Stimulated activated CD4-positive, alpha-beta T cell treated with anti-CD3 and anti-CD28 coated beads, Interleukin-4, amount 100 ng/mL, for 1 hour (primary cell): ENCODE measurements at places on chromosomes 1 and 21.

DNA sequence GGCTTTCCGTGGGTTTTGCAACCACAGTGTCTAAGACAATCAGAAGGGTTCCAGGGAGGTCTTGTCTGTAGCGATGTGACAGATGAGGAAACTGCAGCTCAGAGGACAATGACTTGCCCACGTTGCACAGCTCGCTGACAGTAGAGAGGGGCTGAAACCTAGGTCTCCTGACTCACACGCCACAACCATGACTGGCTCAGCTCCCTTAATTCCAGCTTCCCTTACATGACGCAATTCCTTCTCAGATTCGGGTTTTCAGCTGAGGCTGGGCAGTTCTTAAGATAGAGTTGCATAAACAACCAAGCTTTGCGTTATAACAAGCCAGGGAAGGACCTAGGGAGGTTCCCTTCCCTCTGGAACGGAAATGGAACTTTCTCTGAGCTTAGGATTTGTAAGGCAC lies 36.3 kb downstream of the DHCR24 start:
- DNase-seq, result no peak

- peak; percentile 73 for DNase-seq
Observed at GRCh38 chr1:3530926-3531818, 76.7 kb downstream of the ARHGEF16 start.

DNA sequence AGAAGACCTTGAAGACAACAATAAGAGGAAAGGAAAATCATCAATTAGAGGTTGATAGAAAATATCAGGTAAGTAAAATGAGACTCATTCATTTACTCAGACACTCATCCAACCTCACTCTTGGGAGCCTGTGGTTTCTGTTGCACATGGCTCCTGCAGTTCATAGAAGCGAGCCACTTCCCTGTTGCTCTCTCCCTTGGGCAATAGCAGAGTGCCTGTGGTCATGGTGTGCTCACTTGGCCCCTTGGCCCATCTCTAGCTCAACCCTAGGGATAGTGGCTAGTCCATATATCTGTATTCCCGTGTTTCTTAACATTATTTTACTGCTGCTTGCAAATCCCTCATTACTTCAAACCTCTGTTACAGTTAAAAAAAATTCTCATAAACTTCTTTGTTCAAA lies 368.6 kb downstream of the PTPRC start:
- DNase-seq, result no peak

DNA sequence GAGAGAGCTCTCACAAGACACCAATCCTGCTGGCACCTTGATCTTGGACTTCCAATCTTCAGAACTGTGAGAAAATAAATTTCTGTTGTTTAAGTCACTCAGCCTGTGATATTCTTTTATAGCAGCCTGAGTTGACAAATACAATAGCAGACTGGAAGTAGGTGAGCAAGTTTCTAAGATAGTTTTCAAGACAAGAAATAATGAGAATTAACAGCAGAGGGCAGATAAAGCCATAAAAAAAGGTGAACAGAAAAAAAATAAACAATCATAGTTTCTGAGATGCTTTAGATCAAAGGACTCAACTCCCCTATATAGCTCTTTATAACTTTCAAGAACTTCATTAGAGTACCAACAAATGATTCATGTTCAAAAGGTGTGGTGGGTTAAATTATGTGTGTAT lies 119.8 kb downstream of the PLPPR5 start:
- DNase-seq, result no peak

DNA sequence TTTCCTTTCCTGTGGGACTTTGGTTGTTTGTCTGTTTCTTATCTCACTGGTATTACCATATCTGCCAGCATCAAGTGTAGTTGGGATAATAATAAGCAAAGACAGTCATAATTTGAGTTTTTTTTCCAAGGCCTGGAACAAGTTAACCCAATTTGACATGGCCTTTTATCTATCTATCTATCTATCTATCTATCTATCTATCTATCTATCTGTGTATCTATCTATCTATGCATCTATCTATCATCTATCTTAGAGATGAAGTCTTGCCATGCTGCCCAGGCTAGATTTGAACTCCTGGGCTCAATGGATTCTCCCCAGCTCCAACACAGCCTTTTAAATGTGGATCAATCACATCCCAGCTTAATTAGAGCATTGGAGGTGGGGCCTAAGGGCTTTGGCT lies 174.1 kb upstream of the CSF3R start:
- DNase-seq, result no peak

GRCh38 chr1:29849038-29849750 lies 612.9 kb downstream of the PTPRU start:
- DNase-seq, result peak; percentile 16

DNA sequence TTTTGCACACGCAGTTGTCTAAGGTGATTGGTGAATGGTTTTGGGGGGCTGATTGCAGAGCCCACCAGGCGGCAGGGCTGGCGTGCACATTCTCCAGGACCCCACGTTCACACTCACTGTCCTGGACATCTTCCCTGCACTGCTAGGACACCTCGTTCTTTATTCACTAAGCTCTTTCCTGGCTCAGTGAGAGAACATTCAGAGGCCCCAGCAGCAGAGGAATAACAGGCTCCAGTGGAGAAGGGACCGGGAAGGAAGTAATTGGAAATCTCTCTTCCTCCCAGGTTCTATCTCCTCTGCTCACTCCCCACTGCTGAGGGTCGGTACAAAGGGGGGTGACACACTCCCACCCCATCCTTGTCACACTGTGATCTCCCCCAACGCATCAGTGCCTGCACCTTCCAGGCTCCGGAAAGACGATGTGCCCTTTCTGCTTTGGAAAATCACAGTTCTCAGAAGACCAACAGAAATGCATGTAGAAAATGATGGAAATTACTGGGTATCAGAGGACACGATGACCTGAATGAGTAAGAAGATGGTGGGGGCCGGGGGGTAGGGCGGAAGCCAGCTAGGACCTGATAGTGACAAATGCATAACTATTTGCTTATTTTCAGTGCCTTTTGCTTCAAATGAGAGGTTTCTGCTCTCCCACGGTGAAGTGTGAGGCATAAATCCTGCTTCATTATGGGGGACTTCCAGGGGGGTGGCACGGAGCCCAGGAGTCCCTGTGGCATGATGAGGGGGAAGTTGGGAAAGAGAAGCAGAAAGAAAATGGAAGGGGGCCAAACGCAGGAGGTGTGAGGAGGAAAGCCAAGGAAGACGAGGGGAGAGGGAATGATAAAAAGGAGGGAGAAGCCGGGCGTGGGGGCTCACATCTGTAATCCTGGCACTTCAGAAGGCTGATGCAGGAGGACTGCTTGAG lies 25.2 kb upstream of the KIF26B start:
- DNase-seq, result no peak

- no peak for DNase-seq
Observed at GRCh38 chr1:54095546-54096226, 42.3 kb downstream of the TCEANC2 start.

GRCh38 chr1:192776206-192776605 lies 32.6 kb upstream of the RGS2 start:
- no peak for DNase-seq
